ENCODE measurements at places on chromosomes 3 and 15. TPM values are rescaled to one million over a fixed set of nuclear protein-coding genes. Genes with fewer than 3 reads are reported as not detected.

The ALS2CL gene
- total RNA-seq = 21.2 TPM

The SLC28A1 gene
- total RNA-seq = not detected

The GP9 gene
- total RNA-seq = not detected

The MORC1 gene
- total RNA-seq = not detected

The TUSC7 gene
- not detected for total RNA-seq

DNA sequence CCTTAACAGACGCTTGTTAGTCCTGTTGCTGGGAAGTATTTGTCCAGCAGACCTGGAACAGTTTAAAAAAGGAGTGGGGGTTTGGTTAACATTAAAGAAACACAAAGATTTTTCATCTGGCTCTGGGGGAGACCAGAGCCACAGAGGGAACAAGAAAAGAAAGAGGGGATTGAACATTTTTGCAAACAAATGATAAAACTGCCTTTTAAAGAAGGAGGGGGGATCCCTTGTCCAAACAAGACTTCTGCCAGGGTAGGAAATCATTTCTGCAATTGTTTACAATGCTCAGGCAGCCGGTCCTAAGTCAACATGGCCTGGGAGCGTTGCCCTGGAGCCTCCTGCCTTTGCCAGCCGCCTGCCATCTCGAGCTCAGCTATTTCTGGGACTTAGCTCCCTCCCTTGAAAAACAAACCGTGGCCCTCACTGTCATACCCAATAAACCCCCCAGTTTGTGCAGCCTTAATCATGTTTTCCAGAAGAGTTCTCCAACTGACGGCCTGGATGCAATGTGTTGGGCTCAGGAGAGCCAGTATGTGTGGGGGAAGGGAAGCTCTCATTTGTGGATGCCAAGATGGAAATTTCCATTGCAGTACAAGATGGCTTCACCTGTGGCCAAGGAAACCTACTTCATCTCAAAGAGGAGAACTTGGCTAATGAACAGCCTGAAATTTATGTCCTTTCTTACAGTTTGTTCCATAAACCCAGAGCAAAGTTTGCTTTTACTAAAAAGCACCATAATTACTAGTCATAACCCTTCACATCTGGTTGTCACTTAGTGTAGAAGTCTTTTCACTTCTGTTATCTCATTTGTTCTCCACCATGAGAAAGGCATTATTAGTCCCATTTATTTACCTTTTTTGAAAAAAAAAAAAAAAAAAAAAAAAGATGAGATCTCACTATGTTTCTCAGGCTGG is 75.9 kb upstream of the RNU6-1 start:
- DNase-seq = peak; percentile 77

- no peak for DNase-seq
Measured at GRCh38 chr3:42119561-42120355, 28.6 kb downstream of the TRAK1 start.

- no peak for DNase-seq
Measured at GRCh38 chr15:42707873-42708544, 28.9 kb downstream of the CDAN1 start.

GRCh38 chr3:151145713-151146070 is 57.3 kb downstream of the GPR171 start:
- no peak for DNase-seq

The GOLGA8Q gene
- 0.69 TPM for total RNA-seq

DNA sequence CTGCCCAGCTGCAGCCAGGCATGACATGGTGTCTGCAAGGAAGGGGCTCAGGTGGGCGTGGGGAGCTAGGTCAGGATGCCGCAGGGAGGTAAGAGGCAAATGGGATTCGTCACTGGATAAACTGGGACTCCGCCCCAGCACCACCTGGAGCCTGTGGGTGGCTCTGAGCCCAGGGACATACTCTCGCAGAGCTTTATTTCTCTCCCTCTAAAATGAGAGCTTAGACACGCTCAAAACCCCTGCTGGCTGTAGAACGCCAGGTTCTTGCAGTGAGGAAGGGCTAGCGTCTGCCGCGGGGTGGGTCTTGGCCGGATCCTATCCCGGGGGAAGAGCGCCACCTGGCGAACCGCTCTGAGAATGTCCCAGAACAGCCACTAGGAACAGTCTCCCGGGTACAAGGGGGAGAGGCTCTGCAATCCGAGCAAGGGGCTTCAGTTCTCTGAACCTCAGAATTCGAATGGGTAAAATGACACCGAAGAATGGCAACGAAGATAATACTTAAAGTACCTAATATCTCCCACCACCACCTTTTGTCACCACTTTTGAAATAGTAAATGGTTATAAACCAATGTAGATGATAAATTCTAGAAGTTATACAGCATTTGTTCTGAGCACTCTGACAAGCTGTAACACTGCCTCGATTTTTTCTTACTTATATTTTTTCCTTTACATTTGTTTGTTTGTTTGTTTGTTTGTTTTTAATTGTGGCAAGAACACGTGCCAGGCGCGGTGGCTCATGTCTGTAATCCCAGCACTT is 53.2 kb upstream of the SRGAP3 start:
- DNase-seq = peak; percentile 78

GRCh38 chr3:61315871-61316270 is 64.6 kb upstream of the FHIT start:
- DNase-seq = peak; percentile 55

- no peak for DNase-seq
Measured at GRCh38 chr3:85570819-85571218, 612.0 kb downstream of the CADM2 start.

GRCh38 chr3:43817064-43817463 is 126.3 kb downstream of the ABHD5 start:
- no peak for DNase-seq

All from pancreas (tissue), 10 donors.